AG04449 (cell line): ENCODE measurements at places on chromosomes 11 and 22.

- no peak for DNase-seq
Observed at GRCh38 chr22:23909296-23909898, 15.2 kb downstream of the MIF start.

- DNase-seq, result no peak
Observed at GRCh38 chr11:75667831-75668450, 897 bp downstream of the MAP6 start.

GRCh38 chr11:108931168-108931567 is 266.3 kb downstream of the DDX10 start:
- no peak for DNase-seq

GRCh38 chr22:41524809-41525449 is 19.3 kb downstream of the POLR3H start:
- no peak for DNase-seq

GRCh38 chr11:111978028-111978771 is 41.1 kb downstream of the DIXDC1 start:
- DNase-seq, result no peak

DNA sequence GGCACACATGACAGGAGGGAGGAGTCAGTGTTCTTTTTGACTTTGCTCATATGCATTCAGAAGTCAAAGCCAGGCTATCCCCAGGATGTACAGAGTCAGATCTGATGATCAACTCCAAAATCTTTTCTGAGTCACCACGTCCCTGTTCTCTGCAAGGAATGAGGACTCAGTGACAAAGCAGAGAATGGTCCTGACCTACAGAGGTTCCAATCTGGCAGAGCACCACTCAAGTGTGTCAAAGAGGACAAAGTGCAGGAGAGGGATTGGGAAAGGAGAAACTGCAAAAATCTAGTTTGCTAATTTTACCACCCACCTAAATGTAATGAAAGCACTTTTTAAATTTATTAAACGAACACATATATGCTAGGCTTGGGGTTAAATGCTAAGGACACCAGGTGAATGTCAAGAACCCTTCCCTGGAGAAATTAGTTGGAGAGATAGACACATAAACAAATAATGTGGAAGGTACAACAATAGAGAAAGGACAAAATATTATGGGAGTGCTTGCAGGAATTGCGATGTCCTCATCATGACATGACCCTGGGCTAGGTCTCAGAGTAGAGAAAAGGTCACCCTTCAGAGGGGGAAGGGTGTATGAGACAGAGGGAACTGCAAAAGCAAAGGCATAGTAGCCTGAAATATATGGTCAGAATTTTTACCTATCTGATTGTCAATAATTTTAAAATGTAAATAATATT is 56.3 kb downstream of the MTNR1B start:
- DNase-seq, result no peak
